ENCODE measurements at places on chromosomes 1 and 21.

- DNase-seq: no peak
These were observed 1.1 kb downstream of the KLHDC9 start for GRCh38 chr1:161099090-161099802.

GRCh38 chr1:230127105-230128054, 60.3 kb downstream of the GALNT2 start:
- DNase-seq: peak; percentile 24

DNA sequence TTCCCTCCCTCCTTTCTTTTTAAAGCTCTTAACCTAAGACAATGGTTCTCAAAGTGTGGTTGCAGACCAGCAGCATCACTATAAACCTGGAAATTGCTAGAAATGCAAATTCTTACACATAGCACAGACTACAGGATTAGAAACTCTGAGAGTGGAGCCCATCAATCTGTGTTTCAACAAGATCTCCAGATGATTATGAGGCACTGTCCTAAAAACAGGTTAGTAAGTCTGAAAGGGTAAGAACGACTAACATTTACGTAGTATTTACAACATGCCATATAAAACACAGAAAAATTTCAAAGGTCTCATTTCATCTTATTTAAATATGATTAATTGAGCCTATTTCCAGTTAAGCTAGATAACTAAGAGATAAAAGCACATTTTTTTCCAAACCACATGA, 138.8 kb downstream of the COP1 start:
- no peak for DNase-seq

DNA sequence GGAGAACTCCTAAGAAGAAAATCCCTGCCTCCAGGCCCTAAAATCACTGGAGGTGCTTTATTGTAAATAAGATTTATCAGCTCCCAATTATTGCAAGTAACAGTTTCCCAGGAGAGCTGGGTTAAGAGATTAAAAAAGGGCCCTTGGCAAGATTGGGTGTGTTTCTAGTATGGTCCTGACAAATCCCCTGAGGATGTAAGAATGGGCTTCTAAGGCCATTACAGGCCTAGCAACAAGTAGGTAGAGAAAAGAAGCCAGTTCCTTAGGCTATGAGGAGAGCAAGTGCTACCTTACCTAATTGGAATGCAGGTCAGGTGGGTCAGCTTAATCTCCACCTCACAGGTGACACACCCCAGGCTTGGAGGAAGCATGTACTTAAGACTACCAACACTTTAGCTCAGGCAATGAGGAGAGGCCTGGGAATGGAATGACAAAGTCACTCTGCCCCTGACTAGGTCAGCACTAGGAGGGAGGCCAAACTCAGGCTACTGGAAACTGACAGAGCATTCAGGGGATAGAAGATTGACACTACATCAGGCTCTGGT, 6.8 kb upstream of the OTUD7B start:
- DNase-seq: no peak

DNA sequence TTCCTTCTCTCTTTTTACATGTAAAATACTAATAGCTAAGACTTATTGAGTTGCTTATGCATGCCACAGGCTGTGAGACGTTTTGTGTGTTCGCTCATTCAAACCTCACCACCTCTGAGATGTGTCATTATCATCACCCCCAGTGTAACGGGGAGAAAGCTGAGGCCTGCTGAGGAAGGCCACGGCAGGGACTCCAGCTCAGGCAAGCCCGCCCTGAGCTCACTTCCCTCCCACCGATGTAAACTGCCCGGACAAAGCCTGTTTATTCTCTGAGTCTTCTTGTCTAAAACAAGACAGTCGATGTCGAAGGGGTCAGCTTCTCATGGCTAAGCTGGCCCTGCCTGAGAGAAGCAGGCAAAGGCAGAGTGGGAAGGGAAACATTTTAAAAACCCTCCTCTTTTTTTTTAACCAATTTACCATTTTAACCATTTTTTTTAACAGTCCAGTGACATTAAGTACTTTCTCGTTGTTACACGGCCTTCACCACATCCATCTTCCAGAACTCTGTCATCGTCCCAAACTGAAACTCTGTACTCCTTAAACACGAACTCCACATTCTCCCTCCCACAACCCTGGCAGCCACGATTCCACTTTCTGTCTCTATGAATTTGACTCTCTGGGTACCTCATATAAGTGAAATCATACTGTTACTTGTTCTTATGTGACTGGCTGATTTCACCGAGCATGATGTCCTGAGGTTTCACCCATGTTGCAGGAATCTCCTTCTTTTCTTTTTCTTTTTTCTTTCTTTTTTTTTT, 204.8 kb upstream of the GALNT2 start:
- no peak for DNase-seq

- no peak for DNase-seq
These were observed 60.8 kb upstream of the PGD start for GRCh38 chr1:10338047-10338446.

DNA sequence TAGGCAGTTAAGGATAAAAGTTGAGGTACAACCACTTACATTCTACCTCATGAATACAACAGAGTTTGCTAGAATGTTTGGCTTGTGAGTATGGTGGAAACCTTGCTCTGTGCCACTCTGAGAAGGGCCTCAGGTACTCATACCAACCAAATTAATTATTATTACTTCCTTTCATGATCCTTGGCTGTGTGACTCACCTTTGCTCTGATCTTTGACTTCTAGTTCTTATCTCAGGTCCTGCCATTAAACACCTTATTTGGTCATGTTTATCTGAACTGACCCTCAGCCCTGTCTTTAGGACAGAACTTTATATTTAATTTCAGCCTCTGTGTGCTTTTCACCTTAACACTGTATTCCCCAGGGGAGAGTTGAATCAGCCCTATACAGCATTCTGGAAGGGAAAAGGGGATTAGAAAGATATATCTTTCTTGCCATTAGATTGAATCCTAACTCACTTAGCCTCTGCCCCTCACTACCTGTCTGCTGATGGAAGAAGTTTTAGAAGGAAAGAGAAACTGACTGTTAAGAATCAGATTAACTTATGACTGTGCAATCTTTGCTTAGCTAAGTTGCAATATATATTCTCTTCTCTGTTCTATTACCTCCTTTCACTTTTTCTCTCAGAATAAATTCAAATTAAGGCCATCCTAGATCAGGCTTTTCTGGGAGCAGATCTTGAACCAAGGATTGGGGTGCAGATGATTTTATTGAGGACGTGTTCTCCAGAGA, 260.4 kb upstream of the DPYD start:
- DNase-seq: no peak

GRCh38 chr1:114691061-114691460, 4.3 kb downstream of the AMPD1 start:
- DNase-seq: no peak

DNA sequence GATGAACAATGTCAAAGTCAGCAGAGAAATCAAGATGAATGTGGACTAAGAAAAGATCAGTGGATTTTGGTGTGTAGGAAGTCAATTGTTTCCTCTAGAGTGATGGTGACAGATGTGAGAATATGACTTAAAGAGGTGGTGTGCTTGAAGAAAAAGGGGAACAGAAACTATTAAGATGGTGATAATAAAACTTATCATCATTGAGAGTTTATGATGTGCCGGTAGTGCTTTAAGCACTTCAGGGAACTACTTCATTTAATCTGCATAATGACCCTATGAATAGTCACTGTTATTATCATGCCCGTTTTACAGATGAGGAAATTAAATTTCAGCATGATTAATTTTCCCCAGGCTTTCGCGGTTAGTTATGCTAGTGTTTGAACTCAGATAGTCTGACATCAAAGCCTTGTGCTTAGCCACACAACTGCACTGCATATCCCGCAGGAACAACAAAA, 246.9 kb upstream of the LRRC7 start:
- no peak for DNase-seq

GRCh38 chr1:2475571-2475970, 518 bp upstream of the PLCH2 start:
- DNase-seq: no peak

DNA sequence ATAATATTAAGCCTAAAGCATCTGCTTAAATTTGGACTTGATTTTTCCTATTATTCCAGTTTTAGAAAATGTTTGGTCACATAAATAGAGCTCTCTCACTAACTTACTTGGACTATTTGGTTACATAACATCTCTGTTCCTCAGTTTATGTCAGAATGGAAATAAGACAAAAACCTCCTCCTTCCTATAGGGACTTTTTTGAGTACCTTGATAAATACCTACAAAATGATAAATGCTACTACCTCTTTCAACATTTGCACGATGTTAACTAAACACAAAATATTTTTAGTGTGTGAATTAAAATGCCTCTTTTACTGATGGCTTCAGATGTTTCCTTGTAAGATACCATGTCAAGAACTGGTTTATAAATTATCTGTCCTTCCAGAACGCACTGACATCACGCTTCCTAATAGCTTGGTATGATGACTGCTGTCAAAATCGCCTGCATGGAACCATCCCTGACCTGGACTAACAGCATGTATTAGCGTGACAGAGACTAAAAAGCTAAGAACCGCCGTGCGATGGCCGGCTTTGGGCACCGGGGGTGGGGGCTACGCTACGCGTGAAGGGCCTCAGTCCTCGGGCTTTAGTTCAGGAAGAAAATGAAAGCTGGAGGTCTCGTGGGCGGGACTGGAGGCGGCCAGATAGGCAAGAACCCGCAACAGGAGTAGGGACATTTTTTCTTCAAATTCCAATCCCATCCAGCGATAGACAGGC, 133.2 kb upstream of the BARHL2 start:
- no peak for DNase-seq

DNA sequence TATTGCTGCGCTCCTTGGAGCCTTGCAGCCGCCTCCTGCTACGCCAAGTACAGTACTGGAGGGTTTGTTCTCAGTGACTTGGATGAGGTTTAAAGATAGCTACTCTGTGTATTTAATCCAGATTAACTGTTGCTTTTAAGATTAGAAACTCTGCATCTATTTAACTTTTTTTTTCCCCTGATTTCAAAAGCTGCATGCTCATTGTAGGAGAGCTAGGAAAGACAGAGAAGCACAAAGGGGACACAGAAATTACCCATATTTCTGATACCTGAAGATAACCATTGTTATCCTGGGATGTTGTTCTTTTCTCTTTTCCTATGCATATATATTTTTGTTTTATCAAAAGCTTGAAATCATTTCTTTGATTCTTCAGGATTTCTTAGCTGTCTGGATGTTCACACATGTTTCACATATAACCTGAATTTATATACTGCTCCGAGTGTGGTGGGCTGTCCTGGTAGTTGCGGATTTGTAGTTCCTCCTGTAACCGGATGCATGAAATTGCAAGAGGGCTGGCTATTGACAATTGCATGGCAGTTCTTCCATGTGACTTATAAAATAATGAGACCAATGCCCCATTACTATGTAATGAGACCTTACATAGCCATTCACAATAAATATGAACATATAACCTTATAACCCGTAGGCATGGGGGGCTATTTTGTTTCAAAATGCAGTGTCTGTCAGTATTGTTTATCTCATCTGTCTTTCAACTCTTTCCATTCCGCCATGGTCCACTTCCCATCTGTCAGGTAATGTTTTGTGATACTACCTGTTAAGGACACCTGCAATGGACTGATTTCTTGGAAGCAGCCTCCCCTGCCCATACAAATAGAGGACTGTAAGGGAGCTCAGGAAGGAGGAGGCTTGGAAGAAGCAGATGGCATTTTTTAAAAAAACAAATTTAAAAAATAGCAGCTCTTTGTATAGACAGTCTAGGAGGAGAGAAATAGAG, 1.4 kb downstream of the RAVER2 start:
- no peak for DNase-seq

DNA sequence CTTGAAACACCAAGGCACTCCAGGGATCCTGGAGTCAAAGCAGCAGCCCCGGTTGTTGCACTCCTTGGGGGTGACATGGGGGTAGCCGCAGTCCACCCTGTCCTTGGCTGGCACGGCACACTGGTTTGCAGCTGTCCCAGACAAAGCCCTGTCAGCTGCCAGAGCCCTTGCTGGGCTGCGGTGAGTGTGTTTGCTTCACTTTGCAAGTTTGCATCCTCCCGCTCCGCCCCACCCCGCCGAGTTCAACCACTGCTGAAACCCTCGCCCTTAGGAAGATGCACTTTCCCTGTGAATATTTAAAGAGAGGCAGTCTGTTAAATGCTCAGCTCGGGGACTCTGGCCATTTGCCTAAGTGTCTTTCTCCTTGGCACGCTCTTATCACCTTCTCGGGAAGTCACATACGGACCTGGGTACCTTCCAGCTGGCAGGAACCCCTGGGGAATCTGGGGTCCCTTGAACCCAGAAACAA, 1.7 kb downstream of the TFF3 start:
- no peak for DNase-seq

DNA sequence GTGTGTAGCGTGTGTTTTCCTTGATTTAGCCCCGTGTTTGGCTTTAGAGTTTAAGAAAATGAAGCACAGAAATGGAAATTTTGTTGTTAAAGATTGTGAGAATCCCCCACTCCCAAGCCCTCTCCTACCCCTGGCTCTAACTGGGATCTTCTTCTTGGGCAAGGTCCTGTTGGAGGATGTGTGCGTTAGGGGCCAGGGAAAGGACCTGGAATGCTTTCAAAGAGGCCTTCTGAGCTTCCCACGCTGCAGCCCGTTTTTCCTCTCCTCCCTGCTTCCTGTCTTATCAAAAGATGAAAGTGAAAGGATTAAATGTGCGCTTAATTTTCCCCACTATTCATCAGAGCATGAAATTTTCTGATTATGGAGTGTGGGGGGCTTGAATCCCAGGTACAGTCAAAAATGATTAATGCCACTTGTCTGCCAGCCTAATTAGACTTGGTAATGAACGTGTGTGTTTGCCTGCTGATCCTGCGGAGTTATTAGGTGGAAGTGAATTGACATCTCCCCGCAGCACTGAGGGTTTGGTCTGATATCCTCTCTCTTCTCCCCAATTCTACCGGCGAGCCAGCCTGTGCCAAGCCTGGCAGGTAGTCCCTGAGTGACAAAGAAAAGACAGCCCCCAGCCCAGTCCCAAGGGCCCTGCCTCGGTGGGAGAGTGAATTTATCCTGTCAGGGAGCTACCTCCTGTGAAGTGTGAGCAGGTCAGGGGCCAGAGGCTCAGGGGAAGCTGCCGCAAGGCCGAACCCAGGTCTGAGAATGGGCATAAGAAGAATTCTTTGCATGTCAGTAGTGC, 4.9 kb downstream of the RASSF5 start:
- no peak for DNase-seq

DNA sequence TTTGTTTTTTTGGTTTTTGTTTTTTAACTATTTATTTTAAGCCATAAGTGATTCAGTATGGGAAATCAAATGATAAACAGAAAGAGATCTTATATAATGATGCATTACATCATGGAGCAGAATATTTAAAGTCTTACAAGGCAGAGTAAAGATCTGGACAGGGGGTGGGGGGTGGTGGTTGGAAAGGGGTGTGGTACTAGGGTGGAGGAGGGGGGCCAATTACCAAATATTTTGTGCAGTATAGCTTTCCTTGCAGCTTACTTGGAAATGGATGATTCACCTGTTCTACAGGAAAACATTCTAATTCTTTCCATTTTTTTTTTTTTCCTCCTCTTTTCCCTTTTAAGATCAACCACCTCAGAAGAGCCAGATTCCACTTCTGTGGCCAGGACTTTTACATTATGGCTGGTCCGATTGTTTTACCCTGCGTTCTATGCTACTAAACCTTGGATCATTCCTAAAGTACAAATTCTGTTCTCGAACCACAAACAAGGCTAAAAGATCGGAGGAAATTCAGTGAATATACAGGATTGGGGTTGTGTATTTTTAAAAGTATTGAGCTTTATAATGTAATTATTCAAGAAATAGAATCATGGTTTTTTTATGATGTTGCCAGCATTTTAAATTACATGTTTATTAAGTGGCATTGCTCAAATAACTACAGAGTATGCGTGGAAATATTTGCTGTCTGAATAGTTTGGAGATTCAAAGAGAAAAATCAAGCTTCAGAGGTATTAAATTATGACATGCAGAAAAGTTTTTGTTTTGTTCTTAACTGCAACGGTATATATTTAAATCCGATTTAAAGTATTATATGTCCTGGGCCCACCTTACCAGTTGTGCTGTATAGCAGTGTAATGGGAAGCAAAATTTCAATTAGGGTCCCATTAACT, 859.5 kb downstream of the USP25 start:
- DNase-seq: no peak

GRCh38 chr1:184745929-184746638, 8.6 kb downstream of the EDEM3 start:
- DNase-seq: no peak
